D341Med (cell line): ENCODE measurements at places on chromosomes 5 and 9.

GRCh38 chr9:31302620-31303418 is 1081.6 kb upstream of the ACO1 start:
- no peak for DNase-seq

- DNase-seq: no peak
Observed at GRCh38 chr5:75678155-75678554, 39.1 kb downstream of the POC5 start.

DNA sequence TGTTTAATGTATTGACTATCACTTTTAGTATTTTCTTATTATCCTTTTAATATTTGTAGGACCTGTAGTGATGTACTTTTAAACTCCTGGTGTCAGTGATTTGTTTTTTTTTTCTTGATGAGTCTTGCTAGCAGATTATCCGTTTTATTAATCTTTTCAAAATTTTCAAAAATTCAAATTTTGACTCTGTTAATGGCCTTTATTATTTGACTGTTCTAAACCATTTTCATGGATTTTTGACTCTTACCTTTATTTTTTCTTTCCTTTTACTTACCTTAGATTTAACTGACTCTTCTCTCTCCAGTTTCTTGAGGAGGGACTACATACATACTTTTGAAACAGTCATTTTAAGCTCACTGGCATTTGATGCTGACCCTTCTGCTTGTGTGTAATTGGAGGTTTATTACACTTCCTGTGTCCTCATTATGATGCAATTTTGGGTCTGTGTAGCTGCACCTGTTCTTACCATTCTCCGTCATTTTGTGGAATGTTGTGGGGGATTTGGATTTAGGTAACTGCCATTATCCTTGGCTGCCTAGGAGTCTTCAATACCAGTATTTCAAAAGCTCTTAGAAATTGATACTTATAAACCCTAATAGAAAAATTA is 32.0 kb upstream of the EXOC3 start:
- DNase-seq: no peak

GRCh38 chr5:4023091-4023752 is 427.6 kb downstream of the IRX1 start:
- DNase-seq: no peak

- no peak for DNase-seq
Observed at GRCh38 chr9:101462558-101462957, 27.0 kb upstream of the ALDOB start.

DNA sequence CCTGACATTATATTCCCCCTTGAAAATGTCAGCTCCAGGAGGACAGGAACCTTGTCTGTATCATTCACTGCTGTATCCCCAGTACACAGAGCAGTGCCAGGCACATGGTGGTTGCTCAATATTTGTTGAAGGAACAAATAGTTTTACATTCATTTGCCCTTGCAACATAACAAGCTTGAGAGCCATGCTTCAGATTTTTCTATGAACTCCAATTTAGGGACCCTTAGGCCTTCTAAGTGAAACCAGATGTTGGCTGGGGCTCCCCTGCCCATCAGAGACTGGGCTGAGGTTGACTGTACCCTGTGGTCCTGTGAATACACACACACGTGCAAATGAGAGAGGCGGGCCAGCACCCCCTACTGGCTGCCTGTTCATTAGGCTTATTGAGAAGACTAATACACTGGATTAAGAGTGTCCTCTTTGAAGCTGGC is 214.9 kb upstream of the WWC1 start:
- DNase-seq: peak; percentile 48
